ENCODE measurements at places on chromosomes 2 and 18.
A peak's percentile ranks its signal among the peaks of the same experiment; 100 is the strongest.

DNA sequence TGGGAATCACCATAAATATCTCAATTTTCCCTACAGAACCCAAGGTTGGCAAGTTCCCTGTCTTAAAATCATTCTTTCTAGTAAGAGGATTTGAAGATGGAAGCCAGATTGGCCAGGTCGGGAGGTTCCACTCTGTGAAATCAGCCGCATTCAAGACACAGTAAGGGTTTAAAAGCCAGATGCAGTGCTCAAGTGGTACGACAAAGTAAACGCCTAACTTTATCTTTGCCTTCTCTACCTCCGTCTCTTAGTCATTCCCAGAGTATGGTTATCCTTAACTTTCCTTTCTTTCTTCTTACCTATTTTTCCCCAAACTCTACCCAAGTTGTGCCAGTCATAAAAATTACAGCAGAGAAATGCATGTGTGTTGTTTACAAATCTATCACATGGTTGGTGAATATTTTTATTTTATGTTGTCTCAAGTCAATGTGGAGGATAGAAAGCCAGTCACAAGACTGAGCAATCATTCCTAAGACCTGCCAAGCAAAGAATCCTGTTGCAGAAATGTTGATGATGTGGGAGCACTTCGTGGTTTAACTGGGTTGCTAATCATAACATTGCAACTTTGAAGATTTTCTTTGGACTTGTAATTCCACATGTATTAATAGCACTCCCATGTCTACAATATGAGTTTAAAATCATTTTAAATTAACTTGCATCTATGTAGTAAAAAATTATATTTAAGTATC, 62.6 kb downstream of the SLC40A1 start:
- no peak for DNase-seq

DNA sequence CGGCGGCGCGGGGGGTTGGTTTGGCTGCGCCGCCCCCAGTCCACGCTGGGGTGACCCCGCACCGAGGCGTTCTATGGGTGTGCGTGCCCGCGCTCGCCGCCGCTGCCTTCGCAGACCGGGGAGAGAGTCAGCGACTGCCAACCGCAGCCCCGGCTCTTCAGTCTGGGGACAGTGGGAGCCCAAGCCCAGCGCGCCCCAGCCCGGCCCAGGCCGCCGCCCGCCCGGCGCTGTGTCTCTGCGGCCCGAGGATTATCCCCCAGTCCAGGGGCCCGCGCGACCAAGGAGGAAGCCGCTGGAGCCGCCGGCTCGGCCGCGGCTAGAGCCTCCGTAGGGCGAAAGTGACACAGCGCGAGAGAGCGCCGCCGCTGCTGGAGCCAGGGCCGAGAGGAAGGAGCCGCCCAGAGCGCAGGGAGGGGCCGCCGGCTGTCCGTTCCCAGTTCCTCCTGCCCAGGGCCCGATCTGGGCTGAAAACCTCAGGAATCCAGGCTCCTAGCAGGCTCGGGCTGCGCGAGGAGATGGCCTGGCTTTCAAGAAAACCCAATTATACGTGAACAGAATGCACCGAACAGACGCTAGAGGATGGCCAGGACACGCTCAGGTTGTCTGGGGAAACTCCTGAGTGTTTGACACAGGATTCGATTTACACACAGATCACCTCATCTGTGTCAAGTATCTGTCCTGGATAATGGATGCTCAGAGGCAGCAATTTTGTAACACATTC, 2.4 kb downstream of the CTIF start:
- peak; percentile 18 for DNase-seq

DNA sequence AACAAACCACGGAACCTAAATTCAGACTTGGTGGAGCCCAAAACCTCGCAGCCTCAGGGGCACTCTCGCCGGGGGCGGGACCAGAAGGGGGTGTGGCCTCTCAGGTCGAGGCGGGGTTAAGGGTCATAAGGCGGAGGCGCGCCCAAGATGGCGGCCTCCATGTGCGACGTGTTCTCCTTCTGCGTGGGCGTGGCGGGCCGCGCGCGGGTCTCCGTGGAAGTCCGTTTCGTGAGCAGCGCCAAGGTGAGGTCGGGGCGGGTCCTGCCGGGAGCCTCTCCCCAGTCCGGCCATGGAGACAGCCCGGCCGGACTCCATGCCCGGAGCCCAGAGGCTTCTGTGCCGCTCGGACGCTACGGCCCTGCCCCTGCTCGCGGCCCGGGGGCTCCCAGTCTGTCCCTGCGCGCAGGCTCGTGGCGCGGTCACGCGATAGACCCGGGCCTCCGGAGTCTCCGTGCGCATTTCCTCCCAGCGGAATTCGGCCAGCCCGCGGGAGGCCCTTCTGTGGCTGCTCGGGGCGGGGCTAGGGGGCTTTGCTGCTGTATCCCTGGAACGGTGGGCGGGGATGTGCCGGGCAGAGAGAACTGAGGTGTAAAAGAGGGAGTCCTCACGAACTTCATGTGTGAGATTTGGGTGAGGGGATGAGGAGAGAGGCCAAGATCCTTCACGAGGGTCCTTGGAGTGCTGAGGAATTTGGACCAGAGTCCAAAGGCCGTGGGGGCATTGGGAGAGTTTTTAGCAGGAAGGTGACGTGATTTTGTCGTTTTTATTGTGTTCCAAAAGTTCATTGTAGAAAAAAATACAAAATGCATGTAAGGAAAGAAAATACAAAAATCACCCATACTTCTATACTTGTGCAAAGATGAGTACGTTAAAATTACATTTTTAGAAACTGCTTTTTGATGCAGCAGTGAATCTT, at the start of gene SMYD5:
SMYD5 (plus strand) TSS at position 126 of the 916 bp plus-strand sequence; CDS start at position 148, 22 bp downstream.
- DNase-seq: peak; percentile 60

DNA sequence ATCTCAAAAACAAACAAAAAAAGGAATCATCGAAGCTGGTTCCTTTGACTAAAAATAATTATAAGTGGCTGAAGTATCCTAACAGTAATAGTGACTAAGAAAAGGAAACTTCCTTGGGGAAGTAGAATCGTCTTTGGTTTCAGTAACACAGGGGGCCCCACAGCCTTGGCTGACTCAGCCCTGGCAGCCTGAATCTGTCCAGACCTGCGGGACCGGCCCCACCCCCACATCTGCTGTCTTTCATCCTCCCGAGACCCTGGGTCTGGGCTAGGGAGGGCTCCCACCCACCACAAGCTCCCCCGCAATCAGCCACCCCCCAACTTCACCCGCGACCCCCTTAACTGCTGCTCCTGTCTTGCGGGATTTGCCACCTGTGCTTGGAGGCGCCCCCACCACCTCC, 1452.6 kb upstream of the ACVR2A start:
- DNase-seq: no peak

GRCh38 chr18:52288403-52289004, 51.5 kb upstream of the DCC start:
- no peak for DNase-seq

GRCh38 chr18:26971409-26971808, 105.9 kb upstream of the AQP4 start:
- DNase-seq: no peak

DNA sequence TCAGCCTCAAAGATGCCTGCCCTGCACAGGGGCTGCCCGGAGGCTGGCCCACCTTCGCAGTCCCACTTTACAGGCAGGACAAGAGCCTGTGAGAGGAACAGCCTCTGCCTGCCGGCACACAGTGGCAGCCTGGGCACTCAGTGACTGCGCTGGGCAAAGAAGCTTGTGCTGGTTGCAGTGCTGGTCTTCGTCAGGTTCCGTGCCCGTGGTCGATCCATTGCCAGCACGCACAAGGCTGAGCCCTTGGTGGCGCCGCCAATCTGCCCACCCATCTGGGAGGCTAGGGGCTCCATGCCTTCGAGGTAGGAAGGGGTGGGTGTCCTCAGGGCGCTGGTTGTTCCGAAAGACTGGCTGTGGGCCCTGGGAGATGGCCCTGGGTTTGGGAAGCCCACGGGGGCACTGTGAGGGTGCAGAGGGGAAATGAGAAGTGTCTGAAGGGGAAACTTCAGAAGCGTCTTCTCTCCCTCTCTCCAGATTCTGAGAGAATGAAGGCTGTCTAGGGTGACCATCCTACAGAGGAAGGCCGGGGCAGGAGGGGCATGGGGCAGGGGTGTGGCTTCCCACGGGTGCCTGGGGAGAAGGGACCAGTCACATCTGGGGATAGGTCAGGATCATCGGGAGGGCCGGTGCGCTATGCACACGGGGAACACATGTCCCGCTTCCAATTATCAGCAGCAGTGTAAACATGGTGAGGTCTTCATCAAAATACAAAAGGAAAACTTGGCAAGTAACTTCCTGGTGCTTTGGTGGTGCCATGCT, 49.1 kb upstream of the HS6ST1 start:
- no peak for DNase-seq

DNA sequence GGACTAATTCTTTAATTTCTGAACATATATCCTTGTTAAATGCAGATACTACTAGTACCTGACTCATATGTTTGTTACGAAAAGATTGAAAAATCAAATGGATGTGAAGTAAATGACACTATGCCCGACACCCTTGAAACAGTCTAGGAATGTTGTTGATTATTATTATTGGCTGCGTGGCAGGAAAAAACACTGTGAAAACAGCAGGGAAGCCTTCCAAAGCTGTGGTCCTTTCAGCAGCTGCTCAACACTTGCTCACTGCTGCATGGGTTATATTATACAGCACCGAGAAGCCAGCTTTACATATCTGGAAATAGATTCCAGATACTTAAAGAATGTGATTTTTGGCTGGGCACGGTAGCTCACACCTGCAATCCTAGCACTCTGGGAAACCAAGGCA, 26.5 kb downstream of the CRYGD start:
- no peak for DNase-seq

Data from NCI-H526 (cell line).